Non-pigmented ciliary epithelial cell (primary cell): ENCODE measurements at places on chromosomes 4 and X.
A peak's percentile ranks its signal among the peaks of the same experiment; 100 is the strongest.

DNA sequence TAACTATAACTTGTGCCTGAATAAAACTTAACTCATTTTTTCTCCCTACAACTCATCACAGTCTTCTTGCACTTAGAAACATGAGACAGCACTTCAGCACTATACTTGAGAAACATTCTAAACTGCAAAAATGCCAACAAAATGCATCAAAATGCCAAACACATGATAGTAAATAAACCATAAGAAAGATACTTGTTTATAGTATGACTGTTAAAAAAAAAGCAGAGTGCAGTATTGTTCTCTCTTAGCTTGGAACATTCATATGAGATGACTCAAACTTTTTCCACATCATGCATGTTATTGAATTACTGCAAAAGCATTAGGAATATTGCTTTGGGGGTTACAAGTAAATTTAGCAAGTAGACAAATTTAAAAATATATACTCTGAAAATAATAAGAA, 135.7 kb upstream of the ANXA10 start:
- peak; percentile 32 for DNase-seq

DNA sequence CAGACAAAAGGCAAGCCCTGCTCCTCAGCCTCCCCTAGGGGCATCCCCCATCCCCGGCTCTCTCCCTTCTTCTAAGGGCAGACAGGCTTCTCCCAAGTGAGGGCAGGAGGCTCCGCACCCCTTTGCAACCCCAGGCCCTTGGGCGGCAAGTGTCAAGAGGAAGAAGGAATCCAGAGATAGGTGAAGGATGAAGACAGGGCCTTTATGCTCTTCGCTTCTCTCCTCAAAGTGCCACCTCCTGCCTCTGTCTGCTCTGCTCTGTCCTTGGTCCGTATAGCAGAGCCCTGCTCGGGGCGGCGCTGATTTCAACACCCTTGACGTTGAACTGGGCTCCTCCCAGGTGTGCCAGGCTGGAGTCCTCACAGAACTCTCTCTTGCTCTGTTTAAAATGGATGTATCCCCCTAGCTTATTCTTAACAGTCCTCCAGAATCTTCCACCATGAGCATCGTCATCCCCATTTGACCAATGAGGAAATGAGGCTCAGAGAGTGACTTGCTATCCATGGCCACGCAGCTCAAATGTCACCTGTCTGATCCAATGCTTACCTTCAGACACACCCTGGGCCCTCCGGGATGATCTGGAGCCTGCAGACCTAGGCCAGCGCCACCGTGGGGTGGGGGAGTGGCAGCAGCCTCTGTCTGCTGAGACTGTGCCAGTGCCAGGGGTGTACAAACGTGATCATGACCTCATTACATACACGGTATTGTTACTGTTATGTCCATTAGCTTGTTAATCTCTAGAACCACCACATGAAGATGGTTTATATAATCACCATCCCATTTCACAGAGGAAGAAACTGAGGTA, 99.8 kb downstream of the PHKA2 start:
- no peak for DNase-seq

GRCh38 chrX:130119312-130119898, 9.1 kb upstream of the ELF4 start:
- no peak for DNase-seq

DNA sequence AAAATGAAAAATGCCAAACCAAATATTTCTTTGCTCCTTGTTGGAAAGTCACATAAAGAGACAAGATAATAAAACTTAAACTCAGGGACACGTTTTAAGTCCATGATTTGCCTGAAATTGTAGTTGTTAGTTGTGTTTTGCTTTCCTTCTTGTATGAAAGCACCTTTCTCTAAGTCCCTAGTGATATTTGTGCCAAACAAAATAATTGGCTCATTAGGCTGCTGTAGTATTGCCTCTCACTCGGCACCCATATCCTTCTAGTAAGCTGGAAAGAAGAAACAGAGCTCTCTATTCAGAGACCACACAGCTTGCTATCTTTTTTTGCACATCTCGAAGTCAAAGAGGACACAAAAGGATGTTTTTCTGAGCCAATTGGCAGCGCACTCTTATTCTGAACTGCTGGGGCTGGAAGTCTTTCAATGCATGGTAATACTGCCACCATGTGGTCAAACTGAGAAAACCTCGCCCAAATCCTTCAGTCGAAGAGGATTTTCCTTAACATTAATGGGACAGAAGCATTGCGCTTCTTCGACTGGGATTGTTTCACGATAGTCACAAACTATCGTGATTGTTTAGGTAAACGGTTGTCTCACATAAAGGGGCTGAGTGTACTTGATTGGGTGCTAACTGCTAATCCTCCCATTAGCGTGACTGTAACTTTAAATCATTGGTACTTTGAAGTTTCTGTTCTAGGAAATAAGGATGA, 571.9 kb upstream of the LCORL start:
- DNase-seq, result peak; percentile 36

- DNase-seq, result peak; percentile 78
These were observed 139.0 kb downstream of the ATP10D start for GRCh38 chr4:47624031-47624441.

DNA sequence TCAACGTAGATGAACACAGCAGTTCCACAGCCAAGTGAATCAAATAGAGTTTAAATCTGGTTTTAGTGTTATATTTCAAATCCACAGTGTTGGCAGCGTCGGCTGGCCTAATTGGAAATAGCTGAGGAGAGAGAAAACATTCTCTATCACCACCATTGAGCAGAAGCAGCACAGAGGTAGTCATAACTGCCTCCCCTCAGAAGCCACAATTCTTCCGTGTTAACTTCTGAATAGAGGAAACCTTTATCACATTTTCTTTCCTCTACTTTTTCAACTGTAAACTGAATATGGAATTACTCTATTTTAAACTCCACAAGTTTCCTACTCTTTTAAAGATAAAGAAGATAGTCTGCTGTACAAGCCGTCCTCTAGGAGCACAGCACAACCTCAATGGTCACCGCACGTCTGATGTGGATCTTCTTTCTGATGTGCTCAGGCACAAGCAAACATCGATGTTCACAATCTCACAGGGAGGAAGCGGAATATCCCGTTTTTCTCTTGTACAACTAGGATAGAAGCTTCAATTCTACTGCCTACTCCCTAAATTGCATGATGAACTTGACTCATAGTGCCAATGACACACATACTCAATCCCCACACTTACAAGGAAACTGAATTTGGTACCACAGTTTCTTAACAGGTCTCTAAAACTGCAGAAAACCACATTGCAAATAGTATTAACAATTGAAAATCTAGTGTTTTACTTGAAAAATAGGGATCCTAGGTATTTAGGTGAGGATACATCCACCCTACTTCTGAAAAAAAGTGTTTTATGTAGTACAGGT, 217.8 kb upstream of the ETNPPL start:
- no peak for DNase-seq

- no peak for DNase-seq
These were observed 1145.5 kb upstream of the PCDH10 start for GRCh38 chr4:132003593-132003992.

GRCh38 chr4:187469627-187470026, 525.9 kb upstream of the ZFP42 start:
- DNase-seq, result no peak

- no peak for DNase-seq
These were observed 3.4 kb downstream of the SLC7A11 start for GRCh38 chr4:138238521-138239292.

- no peak for DNase-seq
These were observed 48.0 kb downstream of the CHST7 start for GRCh38 chrX:46621572-46621971.

GRCh38 chrX:40166582-40166981, 68.8 kb upstream of the BCOR start:
- no peak for DNase-seq

- no peak for DNase-seq
These were observed 8.0 kb upstream of the HNRNPD start for GRCh38 chr4:82381661-82382296.

DNA sequence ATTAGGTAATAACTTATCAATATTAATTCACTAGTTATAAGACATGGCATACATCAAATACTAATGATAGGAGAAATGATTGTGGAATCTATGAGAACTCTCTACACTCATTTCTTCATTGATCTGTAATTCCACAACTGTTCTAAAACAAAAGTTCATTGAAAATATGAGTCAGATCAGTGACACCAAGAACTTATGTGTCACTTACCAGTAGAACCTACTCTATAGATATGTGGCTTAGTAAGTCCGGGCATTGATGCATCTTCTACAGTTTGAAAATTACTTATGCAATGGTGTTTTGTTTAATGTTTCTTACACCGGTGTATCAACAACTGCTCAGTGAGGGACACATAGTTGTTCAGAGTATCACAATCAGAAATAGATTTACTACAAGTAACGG, 520.3 kb downstream of the ARAP2 start:
- DNase-seq, result no peak

GRCh38 chr4:124902001-124902515, 189.5 kb upstream of the ANKRD50 start:
- DNase-seq, result no peak

DNA sequence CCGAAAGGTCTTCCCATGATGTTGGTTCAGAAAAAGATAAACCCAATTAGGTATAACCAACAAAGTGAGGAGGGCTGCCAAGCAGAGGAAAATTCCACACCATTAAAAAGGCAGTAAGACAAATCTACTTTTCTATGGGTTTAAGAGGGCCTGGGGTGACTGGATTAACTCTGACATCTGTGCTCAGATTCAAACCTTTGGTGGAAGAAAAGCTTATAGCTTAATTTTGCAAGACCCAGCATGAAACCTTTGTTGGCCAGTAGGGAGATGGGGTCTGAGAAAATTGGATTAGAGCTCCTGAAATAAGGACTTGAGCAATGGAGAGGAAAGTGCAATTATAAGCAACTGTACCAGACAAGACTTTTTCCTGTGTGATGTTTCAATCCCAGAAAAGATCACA, 104.2 kb downstream of the KDR start:
- DNase-seq, result no peak

- no peak for DNase-seq
These were observed 169.6 kb downstream of the APBB2 start for GRCh38 chr4:41044791-41045190.

GRCh38 chr4:41670530-41670929, 78.0 kb downstream of the PHOX2B start:
- no peak for DNase-seq

- DNase-seq, result peak; percentile 48
These were observed 73.7 kb downstream of the SHROOM2 start for GRCh38 chrX:9859711-9860555.

- DNase-seq, result no peak
These were observed 312.3 kb upstream of the DKK2 start for GRCh38 chr4:107348188-107349050.

GRCh38 chr4:148808416-148808815, 366.2 kb upstream of the NR3C2 start:
- DNase-seq, result no peak

- DNase-seq, result no peak
These were observed 19.6 kb downstream of the WDR1 start for GRCh38 chr4:10096978-10097335.

DNA sequence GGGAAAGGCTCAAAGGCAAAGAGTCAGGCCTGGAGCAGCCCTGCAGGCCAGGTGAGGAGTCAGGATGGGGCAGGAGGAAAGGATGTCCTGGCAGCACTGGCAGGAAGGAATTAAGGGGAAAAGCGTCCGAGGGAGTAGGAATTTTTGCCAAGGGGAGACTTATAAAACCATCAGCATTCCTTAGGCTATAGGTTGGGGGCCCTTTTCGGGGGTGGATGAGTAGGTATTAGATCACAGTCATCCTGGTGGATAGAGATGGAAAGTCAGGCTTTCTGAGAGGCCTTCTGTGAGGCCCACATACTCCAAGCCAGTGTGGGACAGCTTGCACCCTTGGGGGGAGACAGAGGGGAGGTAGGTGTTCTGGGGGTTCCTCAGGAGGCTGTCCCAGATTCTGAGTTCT, 12.3 kb downstream of the STARD8 start:
- no peak for DNase-seq

GRCh38 chrX:15785176-15785750, 5.0 kb upstream of the ZRSR2 start:
- DNase-seq, result no peak

GRCh38 chr4:94244087-94244828, 36.6 kb downstream of the SMARCAD1 start:
- DNase-seq, result no peak

GRCh38 chr4:4859799-4860599, 534 bp downstream of the MSX1 start:
- no peak for DNase-seq

DNA sequence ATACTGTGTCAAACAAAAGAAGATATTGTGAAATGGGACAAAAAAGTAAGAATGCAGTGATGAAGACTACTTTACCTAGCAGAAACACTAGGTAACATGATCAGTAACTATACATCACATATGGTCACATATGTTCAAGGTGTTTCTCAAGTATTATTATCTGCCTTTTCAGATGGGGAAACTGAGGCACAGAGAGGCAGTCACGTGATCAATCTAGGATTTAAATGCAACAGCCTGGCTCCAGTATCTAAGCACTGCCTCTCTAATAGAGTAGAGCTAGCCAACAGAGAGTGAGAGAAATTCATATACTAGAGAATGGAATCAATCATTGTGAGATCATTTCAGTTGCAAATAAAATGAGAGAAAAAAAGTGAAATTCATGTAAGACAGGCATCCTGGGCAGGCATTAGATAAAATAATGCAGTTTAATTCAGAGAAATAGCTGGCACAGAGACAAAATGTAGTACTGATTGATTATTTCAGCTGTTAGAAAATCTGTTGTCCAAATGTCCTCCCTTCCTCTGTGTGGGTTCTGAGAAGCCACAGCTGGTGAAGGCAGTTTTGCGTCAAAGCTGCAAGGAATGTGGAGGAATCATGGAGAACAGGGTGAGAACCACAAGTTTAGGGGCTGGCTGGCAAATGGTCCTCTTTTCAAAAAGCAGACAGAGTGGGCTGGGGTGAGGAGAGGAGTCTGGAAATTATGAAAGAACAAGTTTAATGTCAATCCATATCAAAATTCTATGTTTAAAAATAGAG, 26.0 kb downstream of the SMIM43 start:
- DNase-seq, result peak; percentile 52

- DNase-seq, result no peak
These were observed 22.8 kb upstream of the SH3RF1 start for GRCh38 chr4:169293343-169294176.

GRCh38 chrX:33589316-33589715, 378.0 kb upstream of the DMD start:
- DNase-seq, result no peak

DNA sequence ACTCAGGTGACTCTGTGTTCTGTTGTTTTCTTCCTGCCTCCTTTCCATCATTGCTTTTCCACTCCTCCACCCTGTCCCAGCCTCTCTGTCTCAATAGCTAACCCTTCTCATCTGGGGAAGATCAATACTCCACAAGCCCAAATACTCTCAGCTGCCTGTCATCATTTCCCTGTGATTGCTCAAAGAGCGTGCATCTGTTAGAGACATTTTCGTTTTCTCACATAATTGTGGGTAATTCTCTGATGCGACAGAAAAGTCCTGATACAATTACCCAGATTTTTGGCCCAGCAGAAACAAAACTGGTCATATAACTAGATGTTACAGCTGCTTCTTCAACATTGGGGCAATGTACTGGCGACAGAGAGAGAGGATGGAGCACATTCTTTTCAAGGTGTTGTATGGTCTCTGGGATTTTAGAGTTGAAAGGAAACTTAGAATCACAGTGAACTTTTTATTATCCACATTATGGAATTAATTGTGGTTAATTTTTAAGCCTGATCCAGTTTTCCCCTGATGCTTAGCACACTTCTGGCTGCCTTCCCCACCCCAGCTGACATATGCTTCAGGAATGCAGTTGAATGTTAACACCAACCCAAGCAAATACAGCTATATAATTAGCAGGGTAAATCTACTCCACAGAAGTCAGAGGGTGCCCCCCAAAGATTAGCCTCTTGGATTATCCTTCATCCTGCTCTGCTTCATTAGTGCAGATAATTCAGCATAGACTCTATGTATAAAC, 171.4 kb upstream of the ANXA3 start:
- no peak for DNase-seq

GRCh38 chrX:13005661-13006473, 31.0 kb downstream of the TMSB4X start:
- DNase-seq, result no peak
